ENCODE measurements at places on chromosomes 2 and 18.

GRCh38 chr2:35963824-35964223 lies 391.8 kb upstream of the CRIM1 start:
- DNase-seq: no peak

GRCh38 chr2:63639344-63639743 lies 50.6 kb downstream of the MDH1 start:
- DNase-seq: no peak

- DNase-seq: no peak
Observed at GRCh38 chr18:55007602-55008001, 48.3 kb upstream of the CCDC68 start.

GRCh38 chr2:88318071-88318955 lies 134.2 kb downstream of the FOXI3 start:
- no peak for DNase-seq

GRCh38 chr18:23723121-23723520 lies 33.9 kb downstream of the LAMA3 start:
- no peak for DNase-seq

DNA sequence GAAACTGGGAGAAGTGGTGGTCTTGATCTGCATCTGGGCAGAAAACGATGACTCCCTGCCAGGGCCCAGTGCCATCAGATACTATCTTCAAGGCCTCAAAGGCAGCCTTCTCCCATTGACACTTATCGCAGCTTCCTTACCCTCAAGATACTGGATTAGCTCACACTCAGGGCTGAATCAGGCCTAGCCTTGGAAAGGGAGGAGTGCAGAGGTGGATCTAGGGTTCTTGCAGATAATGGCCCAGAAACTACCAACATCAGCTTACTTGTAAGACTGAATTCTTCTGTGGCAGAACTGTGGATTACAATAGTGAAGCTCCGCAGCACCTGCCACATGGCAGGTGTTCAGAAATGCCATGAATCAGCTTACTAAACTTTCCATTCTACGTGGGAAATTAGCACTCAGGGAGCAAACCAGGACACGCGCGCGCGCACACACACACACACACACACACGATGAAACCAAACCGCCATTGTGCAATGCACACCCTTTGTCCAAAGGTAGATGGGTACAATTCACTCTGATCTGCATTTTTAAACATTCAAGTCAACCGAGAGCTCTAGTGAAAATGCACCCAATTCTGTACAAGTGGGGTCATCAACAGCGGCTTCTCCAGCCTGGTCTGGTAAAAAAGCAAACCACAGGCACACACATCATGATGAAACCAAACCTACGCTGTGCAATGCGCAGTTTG lies 26.3 kb upstream of the TMEM182 start:
- no peak for DNase-seq

DNA sequence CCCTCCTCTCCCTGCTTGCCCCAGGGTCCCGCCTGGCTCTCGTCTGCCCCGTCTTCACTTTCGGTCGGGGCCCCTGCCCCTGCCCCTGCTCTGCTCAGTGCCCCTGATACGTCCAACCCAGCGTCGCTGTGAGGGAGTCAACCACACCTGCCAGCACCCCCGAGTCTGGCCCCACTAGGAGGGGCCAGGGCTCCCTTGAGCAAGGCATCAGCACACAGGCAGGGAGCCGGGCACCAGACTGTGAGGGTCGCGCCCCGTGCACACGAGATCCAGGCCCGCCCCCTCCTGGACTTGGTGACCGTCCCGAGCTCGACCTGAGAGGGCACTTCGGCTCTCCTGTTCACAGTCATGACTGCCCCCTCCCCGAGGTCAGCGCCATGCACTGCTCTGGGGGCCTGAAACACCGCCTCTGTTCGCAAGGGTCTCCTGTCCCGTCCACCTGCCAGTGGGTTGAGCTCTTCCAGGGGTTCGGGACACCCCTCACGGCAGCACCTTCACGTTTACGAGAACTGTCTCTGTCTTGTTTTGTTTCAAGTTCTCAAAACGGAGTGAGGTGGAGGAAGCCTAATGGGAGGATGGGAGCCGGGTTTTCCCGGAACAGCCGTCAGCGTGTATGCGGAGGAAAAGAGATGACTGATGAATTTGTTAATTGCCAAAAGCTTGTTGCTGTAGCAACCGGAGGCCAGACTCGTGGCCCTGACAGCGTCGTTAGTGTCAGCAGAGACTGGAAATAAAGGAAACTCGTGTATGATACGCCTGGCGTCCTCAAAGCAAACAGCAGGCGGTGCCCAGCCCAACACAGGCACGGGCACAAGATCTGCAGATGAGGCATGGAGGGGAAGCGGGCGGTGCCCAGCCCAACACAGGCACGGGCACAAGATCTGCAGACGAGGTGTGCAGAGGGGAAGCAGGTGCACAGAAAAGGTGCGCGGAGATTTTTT lies 48.2 kb upstream of the KCNG2 start:
- no peak for DNase-seq

DNA sequence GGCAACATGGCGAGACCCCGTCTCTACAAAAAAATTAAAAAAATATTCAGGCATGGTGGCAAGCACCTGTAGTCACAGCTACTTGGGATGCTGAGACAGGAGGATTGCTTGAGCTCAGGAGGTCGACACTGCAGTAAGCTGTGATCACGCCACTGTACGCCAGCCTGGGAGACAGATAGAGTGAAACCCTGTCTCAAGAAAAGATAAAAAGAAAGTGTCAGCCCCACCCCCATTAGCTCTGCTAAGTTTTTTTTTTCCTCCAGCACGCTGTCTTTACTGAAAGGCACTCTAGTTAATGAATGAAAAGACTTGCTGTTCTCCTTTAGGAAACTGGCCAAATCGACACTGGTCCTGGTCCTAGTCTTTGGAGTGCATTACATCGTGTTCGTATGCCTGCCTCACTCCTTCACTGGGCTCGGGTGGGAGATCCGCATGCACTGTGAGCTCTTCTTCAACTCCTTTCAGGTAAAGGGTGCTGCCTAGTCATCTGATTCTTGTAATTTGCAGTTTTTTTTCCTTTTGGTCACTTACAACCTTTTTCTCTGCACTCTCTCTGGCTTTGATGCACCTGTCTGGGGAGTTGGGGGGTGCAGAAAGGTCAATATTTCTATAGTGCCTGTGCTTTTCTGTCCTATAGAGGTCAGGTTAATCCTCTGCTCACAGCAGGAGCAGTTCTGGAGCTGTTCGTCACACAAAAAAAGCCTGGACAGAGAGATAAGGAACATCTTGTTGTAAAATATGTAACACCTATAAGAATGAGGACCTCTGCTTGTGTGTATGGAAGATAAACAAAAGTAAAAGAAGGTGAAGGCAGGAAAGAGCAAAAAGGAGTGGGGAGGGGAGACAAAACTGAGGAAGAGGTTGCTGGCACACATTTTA lies 82.3 kb downstream of the PTH2R start:
- DNase-seq: no peak

DNA sequence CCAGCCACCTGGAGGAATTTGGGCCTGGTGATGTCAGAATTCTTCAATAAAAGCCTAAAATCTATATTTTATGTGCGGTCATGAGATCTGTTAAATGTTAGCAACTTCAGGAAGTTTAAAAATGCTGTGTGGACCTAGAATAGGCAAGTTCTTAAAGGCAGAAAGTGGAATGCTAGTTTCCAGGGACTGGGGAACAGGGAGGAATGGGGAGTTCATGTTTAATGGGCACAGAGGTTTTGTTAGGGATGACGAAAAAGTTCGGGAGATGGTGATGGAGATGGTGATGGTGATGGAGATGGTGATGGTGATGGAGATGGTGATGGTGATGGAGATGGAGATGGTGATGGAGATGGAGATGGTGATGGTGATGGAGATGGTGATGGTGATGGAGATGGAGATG lies 9.2 kb downstream of the TYMS start:
- no peak for DNase-seq

DNA sequence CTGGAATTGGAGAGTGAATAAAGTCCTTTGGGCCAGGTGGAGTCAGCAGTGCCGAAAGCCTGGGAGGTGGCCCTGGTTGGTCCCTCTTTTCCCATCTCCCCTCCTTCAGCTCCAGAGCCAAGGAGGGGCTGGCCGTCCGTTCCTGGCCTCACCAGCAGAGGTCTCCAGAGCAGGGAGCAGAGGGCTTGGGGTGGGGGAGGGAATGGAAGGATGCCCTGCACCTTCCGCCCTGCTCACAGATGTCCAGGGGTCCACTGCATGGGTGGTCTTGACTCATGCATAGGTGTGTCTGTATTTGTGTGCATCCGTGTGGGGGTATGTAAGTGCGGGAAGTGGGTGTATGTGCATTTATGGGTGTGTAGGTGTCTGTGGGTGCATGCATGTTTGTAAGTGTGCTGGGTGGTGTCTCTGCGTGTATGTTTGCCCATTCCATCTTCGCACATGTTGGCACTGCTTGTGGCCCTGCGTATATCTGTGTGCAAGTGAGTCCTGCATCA lies 201.8 kb downstream of the ZFP36L2 start:
- no peak for DNase-seq

GRCh38 chr2:58788402-58788801 lies 547.3 kb upstream of the FANCL start:
- DNase-seq: no peak

- no peak for DNase-seq
Observed at GRCh38 chr18:11726556-11726955, 37.5 kb downstream of the GNAL start.

DNA sequence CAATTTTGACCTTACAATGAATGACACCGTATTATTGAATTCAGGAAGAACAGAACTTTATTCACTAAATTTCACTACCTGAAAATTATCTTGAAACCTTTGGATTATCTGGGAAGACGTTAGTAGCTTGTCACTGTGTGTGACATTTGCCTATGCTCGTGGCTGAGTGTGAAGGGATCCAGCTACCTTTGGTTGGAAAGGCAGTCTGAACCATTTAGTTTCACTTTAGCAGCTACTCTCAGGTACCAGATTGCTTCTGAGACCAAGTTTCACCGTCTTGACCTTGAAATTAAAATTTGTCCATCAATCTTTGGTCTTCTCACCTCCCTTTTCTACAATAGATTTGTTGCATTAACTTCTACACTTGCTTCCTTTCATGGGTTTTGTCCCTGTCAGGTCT lies 637.5 kb downstream of the MBD2 start:
- DNase-seq: no peak

- no peak for DNase-seq
Observed at GRCh38 chr2:149056541-149057255, 18.2 kb downstream of the LYPD6B start.

- DNase-seq: no peak
Observed at GRCh38 chr2:158735822-158736580, 59.1 kb upstream of the DAPL1 start.

DNA sequence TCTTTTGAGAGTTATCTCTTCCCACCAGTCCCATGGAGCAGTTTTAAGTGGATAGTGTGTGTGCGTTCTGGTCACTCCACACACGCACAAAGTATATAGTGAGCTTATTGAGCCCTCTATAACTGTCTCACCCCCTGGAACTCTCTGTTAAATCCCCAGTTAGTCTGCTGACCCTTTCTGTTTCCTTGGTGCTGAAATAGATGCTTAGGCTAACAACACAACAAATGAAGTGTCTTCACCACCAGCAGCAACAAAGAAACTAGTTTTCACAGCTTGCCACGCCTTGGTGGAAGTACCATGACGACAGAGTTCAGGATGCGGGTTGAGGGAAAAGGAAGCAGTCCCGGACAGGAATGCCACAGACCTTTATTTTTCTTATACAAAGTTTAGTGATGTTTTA lies 203.5 kb upstream of the TMEFF2 start:
- DNase-seq: no peak

DNA sequence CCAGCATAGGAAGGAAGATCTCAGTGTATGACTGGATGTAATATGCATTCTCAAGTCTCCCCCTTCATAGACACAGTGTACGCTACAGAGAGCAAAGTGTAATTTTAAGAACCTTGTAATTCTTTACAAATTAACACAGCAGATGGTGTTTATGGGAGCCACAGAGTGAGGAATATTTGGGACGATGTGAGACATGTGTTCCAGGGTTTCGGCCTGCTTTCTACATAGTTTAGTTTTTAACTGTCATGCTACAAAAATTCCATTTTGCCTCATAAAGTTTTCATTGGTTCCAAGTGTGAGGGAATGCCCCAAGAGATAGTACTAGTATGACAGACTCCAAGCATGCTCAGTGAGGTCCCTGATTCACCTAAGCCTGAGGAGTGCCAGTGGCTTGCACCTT lies 76.2 kb upstream of the LRRTM1 start:
- DNase-seq: no peak

GRCh38 chr2:182164686-182165085 lies 179.0 kb downstream of the PPP1R1C start:
- DNase-seq: no peak

GRCh38 chr2:219299372-219299760 lies 9.8 kb downstream of the PTPRN start:
- DNase-seq: no peak

DNA sequence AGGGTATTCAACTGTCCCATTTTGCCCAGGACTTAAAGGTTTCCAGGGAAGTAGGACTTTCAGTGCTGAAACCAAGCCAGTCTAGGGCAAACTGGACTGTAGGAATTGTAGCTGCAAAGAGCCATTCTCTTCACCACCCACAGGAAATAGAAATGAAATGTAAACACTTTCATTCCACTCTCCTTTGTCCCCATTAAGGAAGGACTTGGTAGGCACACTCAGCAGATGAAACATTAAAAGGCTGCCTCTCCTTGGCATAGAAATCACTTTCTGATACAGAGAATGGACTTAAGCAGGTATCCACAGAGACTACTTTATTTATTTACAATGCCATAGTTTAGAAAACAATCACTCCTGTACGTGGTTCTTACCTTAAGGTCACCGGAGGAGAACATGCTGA lies 102.9 kb upstream of the CCDC195 start:
- DNase-seq: no peak

GRCh38 chr2:205245652-205246051 lies 436.6 kb upstream of the NRP2 start:
- no peak for DNase-seq

DNA sequence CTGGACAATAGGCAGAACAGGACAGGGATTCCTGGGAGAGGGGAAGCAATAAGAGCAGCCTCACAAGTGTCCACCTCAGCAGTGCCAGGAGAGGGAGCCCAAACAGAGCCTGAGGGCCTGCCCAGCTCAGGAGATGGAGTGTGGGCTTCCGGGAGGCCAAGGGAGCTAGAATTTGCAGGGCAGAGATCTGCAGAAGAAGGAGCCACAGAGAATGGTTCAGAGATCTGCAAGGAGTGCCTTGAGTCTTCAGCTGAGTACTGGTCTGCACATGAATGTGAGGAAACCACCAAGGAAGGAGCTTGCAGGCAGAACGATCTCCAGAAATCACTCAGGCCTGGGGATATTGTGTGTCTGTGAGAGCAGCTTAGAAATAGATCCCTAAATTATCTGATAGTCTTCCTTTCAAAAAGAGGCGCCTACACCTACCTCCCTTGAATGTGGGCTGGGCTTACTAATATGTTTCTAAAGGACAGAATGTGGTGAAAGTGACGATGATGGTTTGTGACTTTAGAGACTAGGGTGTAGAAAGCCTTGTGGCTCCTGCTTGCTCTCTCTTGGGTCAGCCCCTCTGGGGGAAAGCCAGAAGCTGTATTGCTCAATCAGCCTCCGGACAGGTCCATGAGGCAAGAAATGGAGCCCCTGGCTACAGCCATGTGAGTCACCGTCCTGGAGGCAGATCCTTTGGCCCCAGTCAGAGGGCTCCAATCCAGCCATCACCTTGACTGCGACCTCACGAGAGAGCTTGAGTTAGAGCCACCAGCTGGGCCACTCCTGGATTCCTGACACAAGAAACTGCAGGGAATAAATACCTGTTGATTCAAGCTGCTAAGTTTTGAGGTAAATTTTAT lies 7.6 kb upstream of the LPIN1 start:
- no peak for DNase-seq
